Activated CD4-positive, CD25-positive, alpha-beta regulatory T cell treated with anti-CD3 and anti-CD28 coated beads, Interleukin-2, amount 50 U/mL, for 16 hours (primary cell): ENCODE measurements at places on chromosomes 16 and 17.

DNA sequence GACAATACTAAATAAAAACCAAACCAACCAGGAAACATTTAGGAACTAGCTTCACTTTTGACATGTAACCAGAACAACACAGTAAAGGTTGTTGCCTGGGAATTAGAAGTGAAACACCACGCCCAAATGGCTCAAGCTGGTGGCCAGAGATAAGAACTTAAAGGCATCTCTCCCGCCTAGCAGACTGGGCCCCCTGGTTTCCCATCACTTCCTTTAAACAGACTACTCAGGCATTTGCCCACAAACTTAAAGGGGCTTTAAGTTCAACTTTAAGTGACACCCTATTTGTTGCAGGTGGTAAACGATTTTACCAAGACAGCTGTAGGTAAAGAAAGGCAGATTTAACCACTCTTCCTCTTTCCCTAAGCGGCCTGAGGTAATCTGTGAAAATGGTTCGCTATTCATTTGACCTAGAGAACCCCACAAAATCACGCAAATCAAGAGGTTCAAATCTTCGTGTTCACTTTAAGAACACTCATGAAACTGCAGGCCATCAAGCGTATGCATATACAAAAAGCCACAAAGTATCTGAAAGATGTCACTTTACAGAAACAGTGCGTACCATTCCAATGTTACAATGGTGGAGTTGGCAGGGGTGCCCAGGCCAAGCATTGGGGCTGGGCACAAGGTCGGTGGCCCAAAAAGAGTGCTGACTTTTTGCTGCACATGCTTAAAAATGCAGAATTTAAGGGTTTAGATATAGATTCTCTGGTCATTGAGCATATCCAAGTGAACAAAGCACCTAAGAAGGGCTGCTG, 40.8 kb upstream of the BPTF start:
- no peak for DNase-seq

GRCh38 chr17:78717431-78717980, 64.6 kb downstream of the CYTH1 start:
- DNase-seq, result no peak

DNA sequence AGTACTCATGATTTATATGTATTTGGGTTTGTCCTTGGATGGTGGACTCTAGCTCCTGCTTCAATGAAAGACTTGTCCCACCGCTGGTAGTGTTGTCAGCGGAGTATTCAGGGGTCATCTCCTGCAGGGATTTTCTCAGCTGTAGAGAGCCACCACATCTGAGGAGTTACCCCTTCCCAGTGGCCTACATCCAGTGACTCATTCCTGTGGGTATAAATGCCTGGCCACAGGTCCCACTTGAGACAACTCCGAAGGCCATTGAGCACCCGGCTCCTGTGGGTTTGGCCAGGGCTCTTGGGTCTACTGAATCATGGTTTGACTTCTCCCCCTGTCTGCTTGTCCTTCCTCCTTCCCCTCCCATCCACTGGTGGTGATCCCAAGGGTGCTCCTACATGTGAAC, 34.6 kb upstream of the WSB1 start:
- DNase-seq, result no peak

DNA sequence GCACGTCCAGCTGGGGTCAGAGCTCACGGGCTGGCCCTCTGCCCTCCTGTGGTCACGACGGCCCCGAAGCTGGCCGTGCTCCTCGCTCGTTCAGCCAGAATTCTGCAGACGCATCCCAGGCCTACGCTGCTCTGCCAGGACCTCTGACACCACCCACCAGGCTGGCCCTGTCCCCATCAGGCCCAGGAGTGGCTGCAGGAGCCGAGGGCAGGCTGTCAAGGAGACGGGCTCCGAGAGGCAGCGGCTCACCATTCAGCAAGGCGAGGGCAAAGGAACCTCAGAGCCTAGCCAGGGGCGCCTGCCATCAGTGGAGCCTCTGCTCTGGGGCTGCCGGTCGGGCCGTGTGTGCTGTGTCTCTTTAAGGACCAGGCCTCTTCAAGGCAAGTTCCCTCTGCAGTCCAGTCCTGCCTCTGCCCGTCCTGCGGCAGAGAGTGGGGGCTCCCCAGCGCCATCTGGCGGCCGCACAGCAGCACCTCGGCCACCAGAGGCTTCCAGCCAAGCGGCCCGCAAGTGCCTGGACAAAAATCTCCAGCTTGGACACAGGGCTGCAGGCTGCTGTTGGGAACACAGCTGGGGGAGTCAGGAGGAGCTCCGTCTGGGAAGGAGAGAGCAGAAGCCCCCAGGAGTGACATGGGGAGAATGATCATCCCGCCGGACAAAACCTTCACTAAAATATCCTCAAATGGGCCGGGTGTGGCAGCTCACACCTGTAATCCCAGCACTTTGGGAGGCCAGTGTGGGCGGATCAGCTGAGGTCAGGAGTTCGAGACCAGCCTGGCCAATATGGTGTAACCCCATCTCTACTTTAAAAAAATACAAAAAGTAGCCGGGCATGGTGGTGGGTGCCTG, 7.4 kb upstream of the ABR start:
- peak; percentile 37 for DNase-seq

- DNase-seq, result no peak
These were observed 31.0 kb downstream of the HEATR3 start for GRCh38 chr16:50096791-50097190.
